ENCODE measurements at places on chromosomes 11 and 22.

GRCh38 chr22:34038801-34039555, 118.7 kb upstream of the LARGE1 start:
- DNase-seq, result no peak

- DNase-seq, result no peak
Measured at GRCh38 chr22:45742866-45743450, 71.3 kb downstream of the ATXN10 start.

- DNase-seq, result no peak
Measured at GRCh38 chr11:95067841-95068219, 1.1 kb downstream of the SRSF8 start.

DNA sequence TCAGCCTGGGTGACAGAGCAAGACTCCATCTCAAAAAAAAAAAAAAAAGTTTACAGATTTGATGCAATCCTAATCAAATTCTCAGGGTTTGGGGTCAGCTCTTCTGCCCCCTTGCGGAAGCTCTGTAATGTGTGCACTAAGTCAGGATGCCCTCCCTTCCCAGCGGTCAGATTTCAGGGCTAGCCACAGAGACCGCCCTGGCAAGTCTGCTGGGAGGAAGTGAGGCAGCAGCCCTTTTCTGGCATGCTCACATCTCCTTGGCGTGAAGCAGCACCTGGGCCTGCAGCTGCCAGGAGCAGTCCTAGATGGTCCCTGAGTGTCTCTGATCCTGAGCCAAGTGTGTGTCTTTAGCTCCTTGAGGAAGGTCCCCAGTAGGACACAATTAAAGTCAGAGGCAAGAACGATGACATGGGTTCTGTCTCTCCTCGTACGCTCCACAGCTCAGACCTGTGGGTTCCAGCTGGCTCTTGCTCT, 10.9 kb upstream of the APOBEC3C start:
- peak; percentile 90 for DNase-seq

DNA sequence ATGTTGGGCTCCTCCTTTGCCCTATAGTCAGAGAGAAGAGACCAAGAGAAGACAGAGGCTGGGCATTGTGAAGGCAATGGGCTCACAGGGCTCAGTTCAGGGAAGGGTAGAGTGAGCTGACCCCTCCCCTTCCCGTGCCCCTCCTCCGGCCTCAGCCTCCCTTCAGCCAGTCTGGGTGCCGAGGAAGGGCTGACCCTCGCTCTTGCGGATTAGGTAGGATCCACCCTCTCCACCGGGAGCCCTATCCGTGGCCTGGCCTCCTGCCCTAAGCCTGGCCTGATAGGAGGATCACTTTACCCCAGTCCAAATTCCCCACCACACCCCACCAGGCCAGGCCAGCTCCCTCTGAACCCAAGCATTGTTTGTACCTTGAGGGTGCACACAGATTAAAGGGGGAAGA, 1.8 kb upstream of the PPP1R14B start:
- no peak for DNase-seq

DNA sequence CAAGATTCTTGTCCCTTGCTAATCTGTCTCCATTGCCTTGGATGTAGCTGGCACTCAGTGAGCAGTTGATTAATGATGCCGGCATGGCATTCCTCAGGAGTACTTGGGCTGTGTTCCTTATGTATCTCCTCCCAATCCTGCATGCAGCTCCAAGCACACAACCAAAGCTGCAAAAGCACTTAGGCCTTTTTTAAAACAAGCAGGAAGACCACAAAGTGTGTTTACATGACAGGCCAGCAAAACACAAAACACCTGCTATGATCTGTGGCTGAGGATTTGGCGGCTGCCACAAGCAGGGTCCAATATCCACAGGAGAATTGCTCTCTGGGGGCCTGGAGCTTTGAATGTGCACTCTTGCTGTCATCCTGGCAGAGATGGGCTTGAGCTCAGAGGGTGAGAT, 8.9 kb downstream of the ABTB2 start:
- peak; percentile 36 for DNase-seq

- no peak for DNase-seq
Measured at GRCh38 chr11:111124724-111125123, 120.8 kb upstream of the POU2AF2 start.

GRCh38 chr11:102473543-102473942, 21.0 kb upstream of the TMEM123 start:
- no peak for DNase-seq

DNA sequence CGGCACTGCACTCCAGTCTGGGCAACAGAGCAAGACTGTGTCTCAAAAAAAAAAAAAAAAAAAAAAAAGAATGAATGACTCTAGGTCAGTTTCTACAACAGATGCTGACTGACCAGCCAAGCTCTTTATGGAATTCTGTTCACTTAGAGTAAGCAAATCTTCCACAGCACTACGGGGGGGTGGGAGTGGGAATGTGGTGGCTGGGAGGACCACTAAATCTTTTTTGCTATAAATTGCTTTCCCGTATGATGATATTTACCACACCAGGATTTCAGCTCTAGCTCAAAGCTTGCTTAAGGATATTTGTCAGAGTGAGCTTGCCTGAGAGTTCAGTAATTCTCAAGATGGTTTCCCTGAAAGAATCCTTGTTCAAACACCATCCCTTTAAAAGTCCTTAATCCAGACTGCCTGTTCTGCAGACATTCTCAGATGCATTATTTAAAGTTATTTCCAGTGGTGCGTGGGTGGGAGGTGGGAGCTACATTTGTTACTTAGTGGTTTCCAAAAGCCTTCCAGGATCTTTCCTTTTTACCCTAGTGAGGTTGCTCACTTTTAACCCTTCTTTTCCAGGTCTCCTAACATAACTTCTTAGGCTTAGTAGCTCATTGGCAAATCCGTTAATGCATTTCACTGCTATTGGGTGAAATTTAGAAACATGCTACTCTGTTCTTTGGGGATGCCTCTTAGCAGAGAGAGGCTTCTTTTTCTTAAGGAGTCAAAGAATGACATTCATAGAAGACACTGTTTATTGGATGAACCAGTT, 65.9 kb downstream of the UBASH3B start:
- DNase-seq, result peak; percentile 56

- DNase-seq, result no peak
Measured at GRCh38 chr11:57370251-57370650, 10.7 kb downstream of the PRG3 start.

DNA sequence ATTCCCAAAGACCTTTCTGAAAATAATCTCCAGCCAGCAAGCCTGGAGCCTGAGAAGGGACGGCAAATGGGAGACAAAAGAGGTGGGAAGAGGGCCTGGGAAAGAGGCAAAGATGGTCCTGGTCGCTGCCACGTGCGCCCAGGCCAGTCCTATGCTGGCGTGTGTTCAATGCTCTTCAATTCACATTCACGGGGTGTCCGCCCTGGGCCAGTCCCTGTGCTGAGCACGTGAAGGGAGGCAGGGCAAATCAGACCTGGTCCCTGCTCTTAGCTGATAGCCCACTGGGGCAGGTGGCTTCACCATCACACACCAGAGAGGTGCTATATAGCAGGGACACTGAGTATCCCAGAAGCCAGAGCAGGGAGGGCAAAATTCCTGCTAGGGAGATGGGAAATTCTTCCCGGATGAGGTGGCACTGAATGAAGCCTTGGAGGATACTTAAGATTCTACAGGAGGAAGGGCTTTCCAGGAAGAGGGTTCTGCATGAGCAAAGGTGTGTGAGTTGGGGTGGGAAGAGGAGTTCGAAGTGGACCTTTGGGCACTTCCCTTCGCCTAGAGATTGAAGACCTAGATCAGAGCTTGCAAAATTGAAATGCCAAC, 148.2 kb downstream of the CHST1 start:
- no peak for DNase-seq

- peak; percentile 72 for DNase-seq
Measured at GRCh38 chr11:20127671-20128527, 32.4 kb downstream of the DBX1 start.

DNA sequence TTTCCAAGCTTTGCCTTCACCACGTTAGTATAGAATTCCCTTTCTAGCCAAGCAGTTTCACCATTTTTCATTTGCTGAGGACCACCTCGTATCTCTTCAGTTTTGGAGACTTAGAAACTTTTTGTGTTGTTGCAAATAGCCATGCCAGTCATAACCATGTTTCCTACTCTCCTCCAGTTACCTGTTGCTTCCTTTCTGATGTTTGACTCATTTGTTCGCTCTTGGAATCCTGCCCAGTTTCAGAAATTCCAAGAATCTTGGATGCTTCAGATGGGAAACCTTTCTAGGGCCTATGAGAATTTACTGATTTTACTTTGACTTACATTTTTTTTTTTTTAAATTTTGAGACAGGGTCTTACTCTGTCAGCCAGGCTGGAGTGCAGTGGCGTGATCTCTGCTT, 65.4 kb downstream of the PPP6R3 start:
- no peak for DNase-seq

DNA sequence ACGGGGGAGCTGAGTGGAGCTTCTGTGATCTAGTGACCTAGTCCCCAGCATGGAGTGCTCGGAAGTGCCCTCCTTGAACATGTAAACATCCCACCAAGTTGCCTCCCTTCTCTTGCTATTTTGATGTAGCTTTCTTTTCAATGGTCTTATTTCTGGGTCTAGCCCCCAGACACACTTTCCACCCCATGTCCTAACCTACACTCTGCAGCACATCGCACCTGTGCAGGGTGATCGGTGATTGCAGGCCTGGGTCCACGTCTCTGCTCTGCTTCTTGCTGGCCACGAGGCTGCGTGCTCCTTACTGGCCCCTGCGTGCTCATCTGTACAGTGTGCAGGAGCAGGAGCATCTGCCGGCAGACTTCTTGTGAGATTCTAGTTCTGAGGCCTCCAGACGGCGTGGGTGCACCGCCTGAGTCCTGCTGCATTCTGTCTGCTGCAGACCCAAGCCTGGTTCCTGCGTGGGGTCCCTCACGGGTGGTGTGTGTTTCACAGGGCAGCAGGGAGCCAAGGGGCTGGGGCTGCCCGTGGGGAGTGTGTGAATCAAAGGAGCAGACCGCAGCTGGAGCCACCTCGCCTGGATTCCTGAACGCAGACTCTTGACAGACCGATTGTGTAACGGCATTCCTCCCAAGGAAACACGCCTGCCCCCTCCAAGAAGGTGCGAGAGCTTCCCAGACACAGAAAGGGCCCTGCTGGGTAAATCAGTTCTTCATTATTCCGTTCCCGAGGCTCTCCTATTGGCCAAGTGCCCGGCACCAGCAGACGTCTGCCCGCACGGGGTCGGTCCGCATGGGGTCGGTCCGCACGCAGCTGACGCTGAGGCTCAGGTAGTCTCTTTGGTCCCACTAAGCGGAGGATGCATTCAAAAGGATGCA, 44.4 kb upstream of the MYEOV start:
- peak; percentile 9 for DNase-seq

GRCh38 chr22:27241430-27242321, 559.9 kb downstream of the MN1 start:
- no peak for DNase-seq

DNA sequence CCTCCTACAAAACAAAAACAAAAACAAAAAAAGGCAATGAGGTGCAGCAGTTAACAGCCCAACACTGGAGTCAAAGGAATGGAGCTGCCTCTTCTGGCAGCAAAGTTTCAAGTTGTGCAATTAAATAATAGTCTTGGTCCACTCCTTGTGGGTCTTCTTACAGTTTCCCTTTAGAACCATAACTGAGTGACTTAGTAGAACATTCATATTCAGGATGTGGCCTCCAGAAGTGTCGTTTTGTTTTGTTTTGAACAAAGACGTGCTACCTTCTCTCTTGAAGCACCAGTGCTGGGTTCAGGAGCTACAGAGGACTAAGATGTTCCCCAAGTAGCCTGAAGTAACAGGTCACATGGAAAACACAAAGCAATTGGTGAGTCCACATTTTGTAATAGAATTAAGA, 2.0 kb upstream of the JAML start:
- DNase-seq, result no peak

GRCh38 chr11:116865696-116866095, 28.3 kb upstream of the APOA1 start:
- DNase-seq, result no peak

GRCh38 chr11:44928816-44929215, 21.9 kb downstream of the TP53I11 start:
- no peak for DNase-seq

DNA sequence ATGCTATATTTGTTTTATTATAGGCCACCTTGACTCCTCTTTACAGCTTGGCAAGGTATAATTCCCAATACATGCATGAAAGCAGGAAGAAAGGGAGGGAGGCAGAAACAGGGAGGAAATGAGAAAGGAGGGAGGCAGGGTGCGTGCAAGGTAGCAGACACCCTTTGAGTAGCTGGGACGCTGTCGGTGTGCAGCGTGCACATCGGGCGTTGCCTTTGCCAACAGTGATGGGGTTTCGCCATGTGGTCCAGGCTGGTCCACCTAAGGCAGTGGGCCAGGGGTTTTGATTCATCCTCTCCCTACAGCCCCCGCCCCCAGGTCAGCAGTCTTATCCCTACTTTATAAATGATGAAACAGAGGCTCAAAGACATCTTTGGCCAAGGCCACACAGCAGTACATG, 25.0 kb upstream of the PHF21B start:
- DNase-seq, result no peak

DNA sequence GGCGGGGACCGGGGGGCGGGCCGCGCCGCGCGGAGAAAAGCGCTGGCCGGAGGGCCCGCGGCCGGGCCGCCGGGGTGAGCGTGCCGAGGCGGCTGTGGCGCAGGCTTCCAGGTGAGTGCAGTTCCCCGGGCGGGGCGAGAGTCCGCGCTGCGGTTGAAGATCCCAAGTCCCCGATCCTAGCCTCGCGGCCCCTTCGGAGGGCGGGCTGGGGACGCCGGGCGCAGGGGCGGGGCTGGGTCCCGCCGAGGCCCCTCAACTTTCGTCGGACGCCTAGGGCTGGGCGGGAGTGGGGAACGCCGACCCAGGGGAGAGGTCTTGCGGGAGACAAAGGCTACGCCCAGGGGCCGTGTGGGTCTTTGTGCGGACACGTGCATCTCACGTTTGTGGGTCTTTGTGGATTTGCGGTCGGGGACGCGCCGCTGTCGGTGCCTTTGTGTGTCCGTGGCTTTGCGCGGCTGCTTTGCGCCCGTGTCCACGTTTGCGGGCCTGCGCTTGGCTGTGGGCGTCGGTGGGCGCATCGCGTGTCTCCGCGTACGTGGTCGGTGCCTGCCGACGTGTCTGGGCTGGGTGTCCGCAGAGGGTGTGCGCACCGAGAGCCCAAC, at the start of gene TSKU:
Gene TSKU (plus strand): TSS at position 63 of the 602 bp plus-strand sequence. CDS start 12,261 bp downstream, outside the sequence.
- no peak for DNase-seq

GRCh38 chr22:29887358-29887757, 4.4 kb downstream of the MTMR3 start:
- DNase-seq, result no peak

DNA sequence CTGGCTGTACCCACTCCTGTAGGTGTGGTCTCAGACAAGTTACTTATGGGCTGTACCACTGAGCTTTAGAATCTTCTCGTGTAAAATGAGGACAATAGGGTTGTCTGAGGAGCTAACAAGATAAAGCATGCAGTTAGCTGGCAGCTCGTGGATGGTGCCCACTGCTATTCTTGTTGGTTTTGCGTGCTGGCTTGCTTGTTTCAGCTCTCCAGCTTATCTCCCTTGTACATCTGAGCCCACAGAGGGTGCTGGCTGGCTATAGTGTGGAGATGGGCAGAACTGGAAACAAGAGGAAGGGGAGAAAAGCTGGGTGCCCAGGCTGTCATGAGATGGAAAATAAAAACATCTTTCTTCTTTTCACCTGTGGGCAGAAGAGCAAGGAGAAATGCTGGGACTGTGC, 46.5 kb upstream of the GALNT18 start:
- DNase-seq, result no peak
